ENCODE measurements at places on chromosomes 12 and 14. TPM values are rescaled to one million over a fixed set of nuclear protein-coding genes. Genes with fewer than 3 reads are reported as not detected.

The GPR135 gene
- total RNA-seq = 1.2 TPM

- H3K36me3 ChIP-seq = no peaks in the 10 kb centered on the region
- H3K4me1 ChIP-seq = peaks cover 5% of the 10 kb centered on the region
- H3K27me3 ChIP-seq = no peaks in the 10 kb centered on the region
- H3K27ac ChIP-seq = no peak overlapping the region
Observed at GRCh38 chr12:113658006-113658655, 186.5 kb upstream of the LHX5 start.

- H3K27ac ChIP-seq = no peak overlapping the region
- H3K36me3 ChIP-seq = no peaks in the 10 kb centered on the region
- H3K4me1 ChIP-seq = no peaks in the 10 kb centered on the region
- no peaks in the 10 kb centered on the region for H3K27me3 ChIP-seq
- H3K4me3 ChIP-seq = no peak overlapping the region
- no peak for DNase-seq
Observed at GRCh38 chr12:78628491-78629100, 236.0 kb upstream of the SYT1 start.

DNA sequence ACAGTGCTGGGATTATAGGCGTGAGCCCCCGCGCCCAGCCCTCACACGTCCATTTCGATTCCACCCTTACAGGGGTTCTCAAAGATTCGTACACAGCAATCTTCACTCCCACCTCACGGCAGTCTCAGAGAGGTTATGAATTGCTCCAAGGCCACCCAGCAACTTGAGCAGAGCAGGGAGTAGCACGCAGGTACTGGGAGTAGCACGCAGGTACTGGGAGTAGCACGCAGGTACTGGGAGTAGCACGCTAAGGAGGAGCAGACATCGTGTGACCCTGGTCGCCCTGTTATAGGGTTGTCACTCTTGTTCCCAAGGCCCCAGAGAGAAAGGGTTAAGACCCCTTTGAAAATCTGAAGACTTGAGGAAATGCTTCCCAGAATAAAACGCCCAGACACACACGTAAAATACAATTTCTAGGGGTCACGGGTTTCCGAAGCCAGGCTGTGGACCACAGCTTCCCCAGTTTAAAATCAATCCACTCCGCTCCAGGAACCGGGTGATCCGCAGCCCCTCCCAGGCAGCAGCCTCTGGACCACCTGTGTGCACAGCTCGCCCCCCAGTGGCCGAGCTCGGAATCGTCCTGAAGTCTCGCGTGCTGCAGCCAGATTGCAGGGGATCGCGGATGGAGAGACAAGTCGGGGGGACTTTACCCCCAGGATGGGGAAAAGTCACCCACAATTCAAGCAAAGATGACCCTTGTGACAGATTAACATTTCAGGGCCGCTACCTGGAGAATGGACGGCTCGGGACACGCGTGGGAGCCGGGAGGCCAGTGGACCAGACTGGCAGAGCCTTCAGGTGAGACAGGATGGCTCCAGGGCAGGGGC, 92.0 kb downstream of the SCARB1 start:
- no peak overlapping the region for H3K27ac ChIP-seq
- H3K27me3 ChIP-seq = peaks cover 10% of the 10 kb centered on the region
- peaks cover 28% of the 10 kb centered on the region for H3K4me1 ChIP-seq
- H3K4me3 ChIP-seq = no peak overlapping the region

- peaks cover 25% of the 10 kb centered on the region for H3K4me1 ChIP-seq
- H3K4me3 ChIP-seq = no peak overlapping the region
- H3K36me3 ChIP-seq = peaks cover 18% of the 10 kb centered on the region
- H3K27ac ChIP-seq = no peak overlapping the region
- no peak for DNase-seq
Observed at GRCh38 chr12:56122637-56123036, 4.6 kb downstream of the ZC3H10 start.

The CPM gene
- total RNA-seq = 0.22 TPM

The KRT3 gene
- not detected for total RNA-seq

DNA sequence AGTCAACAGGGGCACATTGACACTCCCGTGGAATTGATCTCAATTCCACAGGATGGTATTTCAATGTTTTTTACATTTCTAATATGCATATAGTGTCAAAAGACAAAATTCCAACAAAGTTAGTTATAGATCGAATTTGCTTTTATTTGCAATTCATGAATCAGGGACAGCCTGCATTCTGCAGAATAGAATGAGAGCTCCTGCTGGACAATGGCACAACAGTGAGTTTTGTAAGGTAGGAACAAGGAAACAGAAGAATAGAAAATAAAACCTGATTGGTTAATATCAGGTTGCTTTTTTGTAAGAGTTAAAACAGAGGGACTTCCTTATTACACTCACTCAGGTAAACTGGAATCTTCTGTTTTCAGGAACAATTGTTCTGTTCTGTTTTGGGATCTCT, 32.8 kb upstream of the NEDD1 start:
- H3K4me3 ChIP-seq = peak overlapping the region; percentile 14
- DNase-seq = no peak
- no peak overlapping the region for H3K27ac ChIP-seq
- no peaks in the 10 kb centered on the region for H3K36me3 ChIP-seq

The TCL1B gene
- not detected for total RNA-seq

The MDGA2 gene
- not detected for total RNA-seq

DNA sequence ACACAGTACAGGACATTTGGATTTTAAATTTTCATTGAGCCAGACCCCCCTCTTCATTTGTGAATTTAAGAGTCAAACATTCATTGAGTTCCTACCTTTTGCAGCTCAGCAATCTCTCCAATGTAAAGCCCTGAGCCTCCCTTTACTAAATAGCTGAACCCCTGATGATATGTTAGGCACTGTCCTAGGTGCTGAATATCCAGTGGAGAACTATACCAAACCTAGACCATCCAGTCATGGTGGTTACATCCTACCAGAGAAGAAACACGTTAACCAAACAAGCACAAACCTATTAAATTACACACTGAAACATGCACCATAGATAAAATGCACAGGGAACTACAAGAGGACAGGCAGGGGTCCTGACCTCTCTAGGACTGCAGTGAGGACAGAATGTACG, 1585.3 kb upstream of the TMEM132C start:
- no peak overlapping the region for H3K27ac ChIP-seq
- H3K27me3 ChIP-seq = no peaks in the 10 kb centered on the region
- no peak overlapping the region for H3K4me3 ChIP-seq
- no peaks in the 10 kb centered on the region for H3K4me1 ChIP-seq
- no peaks in the 10 kb centered on the region for H3K36me3 ChIP-seq

GRCh38 chr12:2750185-2750584, 44.6 kb upstream of the FKBP4 start:
- no peaks in the 10 kb centered on the region for H3K27me3 ChIP-seq
- H3K36me3 ChIP-seq = no peaks in the 10 kb centered on the region
- no peak overlapping the region for H3K27ac ChIP-seq

DNA sequence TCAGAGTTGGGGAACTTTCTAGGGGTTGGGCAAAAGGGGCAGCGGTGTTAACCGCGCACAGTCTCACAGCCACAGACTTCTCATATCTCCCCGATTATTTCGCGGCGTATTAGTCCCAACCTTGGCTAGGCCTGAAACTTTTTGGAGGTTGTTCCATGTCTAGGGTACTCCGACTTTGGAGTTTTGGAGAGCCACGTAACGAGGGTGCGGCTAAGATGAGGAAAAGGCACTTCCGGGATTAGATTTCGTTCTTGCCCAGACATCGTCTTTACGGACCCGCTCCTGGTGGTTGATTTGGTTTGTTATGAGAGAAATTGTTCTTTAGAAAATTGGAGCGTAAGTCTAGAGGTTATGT, 513 bp downstream of the CCNK start:
- peaks cover 24% of the 10 kb centered on the region for H3K4me1 ChIP-seq
- H3K27ac ChIP-seq = peak overlapping the region; percentile 87
- no peaks in the 10 kb centered on the region for H3K27me3 ChIP-seq
- no peak for DNase-seq

DNA sequence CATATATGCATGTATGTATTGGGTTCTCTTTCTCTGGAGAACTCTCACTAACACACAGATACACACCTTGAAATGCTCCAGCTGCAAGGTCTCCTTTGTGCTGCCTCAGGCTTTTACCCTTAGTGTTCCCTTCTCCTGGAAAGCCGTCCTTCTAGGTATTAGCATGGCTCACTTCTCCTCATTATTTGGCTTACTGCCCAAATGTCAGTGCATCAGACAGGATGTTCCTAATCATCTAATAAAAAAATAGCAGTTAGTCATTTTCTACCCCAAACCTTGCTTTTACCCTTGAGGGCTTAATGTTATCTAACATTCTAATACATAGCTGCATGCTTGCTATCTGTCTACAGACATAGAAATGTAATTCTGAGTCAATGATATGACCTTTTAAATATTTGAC, 109.0 kb upstream of the SLC16A7 start:
- H3K27ac ChIP-seq = no peak overlapping the region
- H3K36me3 ChIP-seq = no peaks in the 10 kb centered on the region
- H3K4me3 ChIP-seq = no peak overlapping the region
- no peak for DNase-seq
- H3K4me1 ChIP-seq = no peaks in the 10 kb centered on the region

DNA sequence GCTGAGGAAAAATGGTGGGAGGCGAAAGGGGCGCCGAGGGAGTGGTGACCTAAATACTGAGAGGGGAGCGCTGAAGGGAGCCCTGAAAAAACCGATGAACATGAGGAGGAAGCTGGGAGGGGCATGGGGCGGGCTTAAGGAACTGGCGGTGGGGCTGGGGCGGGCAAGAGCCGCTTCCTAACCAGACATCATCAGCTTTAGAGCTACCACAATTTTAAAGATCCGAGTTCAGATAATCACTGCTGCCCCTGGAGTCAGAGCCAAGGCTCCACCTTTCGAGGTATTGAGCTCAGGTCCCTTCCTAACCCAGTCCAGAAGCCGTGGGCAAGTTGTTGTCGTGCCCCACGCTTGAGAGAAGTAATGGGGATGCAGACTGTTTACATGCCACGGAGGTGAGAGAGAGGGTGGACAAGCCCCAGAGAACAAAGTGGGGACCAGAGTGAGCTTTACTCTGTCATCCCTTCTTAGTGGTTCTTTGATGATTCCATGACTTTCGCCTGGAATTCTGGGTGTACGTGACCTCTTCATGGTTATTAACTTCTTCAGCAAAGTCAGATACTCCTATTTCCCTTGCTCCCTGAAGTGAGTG, 393 bp downstream of the ORMDL2 start:
- peak overlapping the region; percentile 47 for H3K27ac ChIP-seq
- no peaks in the 10 kb centered on the region for H3K27me3 ChIP-seq
- H3K36me3 ChIP-seq = peaks cover 71% of the 10 kb centered on the region
- H3K4me1 ChIP-seq = peaks cover 6% of the 10 kb centered on the region
- H3K4me3 ChIP-seq = peak overlapping the region; percentile 65
- peak; percentile 75 for DNase-seq

The RDH5 gene
- total RNA-seq = 1.5 TPM

The PROX2 gene
- not detected for total RNA-seq

DNA sequence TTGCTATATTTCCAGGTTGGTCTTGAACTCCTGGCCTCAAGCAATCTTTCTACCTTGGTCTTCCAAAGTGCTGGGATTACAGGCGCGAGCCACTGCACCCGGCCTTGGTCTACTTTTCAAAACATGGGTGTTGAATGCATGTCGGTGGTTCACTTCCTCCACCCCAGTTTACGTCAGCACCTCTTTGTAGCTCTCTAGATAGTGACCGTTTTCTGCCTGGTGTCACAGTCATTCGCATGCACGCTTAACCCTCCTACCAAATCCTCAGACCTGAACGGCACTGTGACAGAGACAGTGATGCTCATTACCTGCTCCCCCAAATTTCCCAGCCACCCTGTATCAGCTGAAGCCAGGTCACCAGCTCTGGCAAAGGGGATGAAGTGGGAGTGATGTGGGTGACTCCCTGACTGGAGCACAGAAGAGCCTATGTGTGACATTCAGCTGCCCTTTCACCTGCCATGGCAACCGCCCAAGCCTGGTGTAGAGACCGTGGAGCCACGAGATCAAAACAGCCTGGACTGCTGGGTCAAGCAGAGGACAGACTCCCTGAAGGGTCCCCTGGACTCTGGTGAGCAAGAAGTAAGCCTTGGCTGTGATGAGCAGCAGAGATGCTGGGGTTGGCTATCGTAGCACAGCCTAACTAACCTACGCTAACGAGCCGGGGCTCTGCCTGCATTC, 66.2 kb upstream of the GPR68 start:
- no peak overlapping the region for H3K27ac ChIP-seq
- no peak overlapping the region for H3K4me3 ChIP-seq
- no peak for DNase-seq
- peaks cover 59% of the 10 kb centered on the region for H3K36me3 ChIP-seq
- no peaks in the 10 kb centered on the region for H3K27me3 ChIP-seq
- H3K4me1 ChIP-seq = peaks cover 11% of the 10 kb centered on the region

GRCh38 chr12:100724071-100724470, 70.5 kb upstream of the ANO4 start:
- H3K36me3 ChIP-seq = no peaks in the 10 kb centered on the region
- H3K4me3 ChIP-seq = no peak overlapping the region
- H3K27me3 ChIP-seq = no peaks in the 10 kb centered on the region

DNA sequence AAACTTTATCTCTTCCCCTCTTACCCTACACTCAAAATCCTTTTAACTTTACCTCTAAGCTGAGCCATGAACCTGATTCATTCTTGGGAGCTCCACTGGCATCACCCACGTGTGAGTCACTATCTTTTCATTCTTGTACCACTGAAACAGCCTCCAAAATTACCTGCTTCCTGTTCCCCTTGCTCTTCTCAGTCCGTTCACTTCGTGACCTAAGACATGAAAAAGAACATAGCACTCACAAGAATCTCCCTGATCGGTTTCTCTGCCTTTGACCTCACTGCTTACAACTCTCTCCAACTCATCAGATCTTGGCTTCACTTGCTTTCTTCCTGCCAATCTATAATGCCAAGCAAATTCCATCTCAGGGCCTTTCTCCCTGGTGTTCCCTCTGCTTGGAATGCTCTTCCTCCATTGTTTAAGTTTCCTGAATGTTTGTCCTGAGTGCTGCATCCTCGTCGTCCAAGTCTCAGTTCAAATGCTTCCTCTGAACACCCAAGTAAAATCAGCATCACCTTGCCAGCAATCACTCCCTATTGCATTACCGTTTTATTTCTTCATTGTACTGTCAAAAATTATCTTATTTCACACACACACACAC, 9.2 kb downstream of the GLIPR1 start:
- peaks cover 2% of the 10 kb centered on the region for H3K36me3 ChIP-seq
- H3K27me3 ChIP-seq = no peaks in the 10 kb centered on the region
- H3K4me1 ChIP-seq = no peaks in the 10 kb centered on the region
- no peak overlapping the region for H3K4me3 ChIP-seq
- no peak overlapping the region for H3K27ac ChIP-seq
- no peak for DNase-seq

GRCh38 chr14:92676403-92677086, 71.9 kb downstream of the LGMN start:
- DNase-seq = no peak
- H3K36me3 ChIP-seq = no peaks in the 10 kb centered on the region
- H3K4me1 ChIP-seq = no peaks in the 10 kb centered on the region
- H3K27ac ChIP-seq = no peak overlapping the region
- no peak overlapping the region for H3K4me3 ChIP-seq

DNA sequence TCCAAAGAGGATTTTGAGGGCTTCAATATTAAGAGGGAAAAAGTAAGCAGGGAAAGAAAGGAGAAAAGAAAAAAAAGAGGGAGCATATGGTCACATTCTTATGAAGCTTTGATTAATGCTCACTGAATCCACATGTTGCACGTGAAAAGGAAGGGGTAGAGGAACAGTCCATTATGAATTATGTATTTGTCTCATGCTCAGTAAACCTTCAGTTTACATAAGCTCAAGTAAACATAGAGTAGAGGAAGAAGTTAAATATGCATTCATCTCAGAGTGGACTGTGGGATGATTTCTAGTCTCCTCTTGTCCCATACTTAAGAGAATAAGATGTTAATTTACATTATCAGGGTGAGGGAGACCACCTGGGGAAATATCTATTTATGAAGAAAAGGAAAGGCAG, 334.5 kb downstream of the IPO8 start:
- DNase-seq = no peak
- no peaks in the 10 kb centered on the region for H3K4me1 ChIP-seq
- H3K27me3 ChIP-seq = no peaks in the 10 kb centered on the region
- no peak overlapping the region for H3K4me3 ChIP-seq
- H3K36me3 ChIP-seq = no peaks in the 10 kb centered on the region
